ENCODE measurements at places on chromosomes 3 and 15.

DNA sequence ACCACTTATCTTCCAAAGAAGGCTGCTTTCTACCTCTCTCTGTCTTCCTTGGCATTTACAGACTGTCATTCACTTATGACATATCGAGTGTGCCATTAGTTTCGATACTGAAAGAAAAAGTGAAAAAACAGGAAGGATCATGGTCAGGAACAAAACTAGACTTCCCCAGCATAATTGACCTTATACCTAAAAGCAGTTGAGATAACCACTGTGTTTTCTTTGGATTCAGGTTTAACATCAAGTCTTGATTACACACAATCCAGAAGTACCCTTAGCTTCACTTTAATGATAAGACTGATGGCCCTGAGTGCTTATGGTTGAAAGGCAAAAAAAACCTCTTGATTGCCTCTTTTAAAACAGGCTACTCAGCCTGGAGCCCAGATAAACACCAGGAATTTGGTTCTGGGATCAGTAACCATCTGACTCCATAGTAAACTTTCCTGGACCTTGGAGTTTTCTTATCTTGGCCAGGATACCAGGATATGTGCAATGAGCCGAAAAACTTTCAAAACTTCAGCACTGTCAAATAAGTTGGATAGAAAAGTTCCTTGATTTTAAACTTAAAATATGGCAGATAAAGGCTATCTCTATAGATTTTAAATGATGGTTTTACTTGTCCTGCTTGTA lies 5.0 kb upstream of the UACA start:
- DNase-seq, result no peak

DNA sequence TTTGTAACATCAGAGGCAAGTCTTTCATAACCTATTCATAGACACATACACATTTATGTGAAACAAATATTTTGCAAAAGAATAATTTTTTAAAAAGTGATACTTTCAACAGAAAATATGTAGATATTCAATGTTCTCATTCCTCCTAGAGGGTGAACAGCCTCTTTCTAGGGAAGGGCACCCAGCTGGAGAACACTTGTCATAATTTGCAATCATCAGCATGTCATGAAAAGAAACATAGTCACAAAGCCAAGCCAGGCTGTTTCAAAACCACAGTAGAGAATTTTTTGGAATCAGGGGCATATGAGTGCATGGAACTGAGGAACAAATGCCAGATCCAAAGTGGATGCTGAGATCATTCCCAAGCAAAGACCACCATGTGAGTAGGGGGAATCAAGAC lies 406.9 kb upstream of the ADAMTS9 start:
- no peak for DNase-seq

DNA sequence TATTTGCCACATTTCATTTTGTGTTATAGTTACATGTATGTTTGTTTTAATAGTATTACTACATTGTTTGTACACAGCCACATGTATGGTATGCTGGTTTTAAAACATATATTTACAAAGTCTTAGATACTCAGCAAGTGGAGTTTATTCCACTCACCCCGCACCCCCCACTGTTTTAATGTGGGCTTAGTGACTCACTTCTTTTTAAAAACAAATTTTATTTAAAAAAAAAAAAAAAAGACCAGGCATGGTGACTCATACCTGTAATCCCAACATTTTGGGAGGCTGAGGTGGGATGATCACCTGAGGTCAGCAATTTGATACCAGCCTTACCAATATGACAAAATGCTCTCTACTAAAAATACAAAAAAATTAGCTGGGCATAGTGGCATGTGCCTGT lies 26.9 kb upstream of the TJP1 start:
- DNase-seq, result no peak

DNA sequence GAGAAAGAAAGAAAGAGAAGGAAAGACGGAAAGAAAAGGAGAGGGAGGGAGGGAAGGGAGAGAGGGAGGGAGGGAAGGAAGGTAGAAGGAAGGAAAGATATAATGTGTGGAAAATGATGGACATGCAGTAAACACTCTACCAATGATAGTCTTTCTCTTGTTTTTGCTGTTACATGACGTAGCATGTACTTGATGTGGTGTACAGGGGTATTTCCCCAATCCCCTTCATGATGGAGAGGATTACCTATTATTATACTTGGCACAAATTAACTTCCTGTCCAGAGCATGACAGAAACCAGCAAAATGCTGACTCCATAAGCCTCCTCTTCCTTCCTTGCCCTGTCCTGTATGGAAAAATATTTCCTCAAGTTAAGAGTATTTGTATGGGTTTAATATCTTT lies 124.4 kb downstream of the B3GALNT1 start:
- no peak for DNase-seq

DNA sequence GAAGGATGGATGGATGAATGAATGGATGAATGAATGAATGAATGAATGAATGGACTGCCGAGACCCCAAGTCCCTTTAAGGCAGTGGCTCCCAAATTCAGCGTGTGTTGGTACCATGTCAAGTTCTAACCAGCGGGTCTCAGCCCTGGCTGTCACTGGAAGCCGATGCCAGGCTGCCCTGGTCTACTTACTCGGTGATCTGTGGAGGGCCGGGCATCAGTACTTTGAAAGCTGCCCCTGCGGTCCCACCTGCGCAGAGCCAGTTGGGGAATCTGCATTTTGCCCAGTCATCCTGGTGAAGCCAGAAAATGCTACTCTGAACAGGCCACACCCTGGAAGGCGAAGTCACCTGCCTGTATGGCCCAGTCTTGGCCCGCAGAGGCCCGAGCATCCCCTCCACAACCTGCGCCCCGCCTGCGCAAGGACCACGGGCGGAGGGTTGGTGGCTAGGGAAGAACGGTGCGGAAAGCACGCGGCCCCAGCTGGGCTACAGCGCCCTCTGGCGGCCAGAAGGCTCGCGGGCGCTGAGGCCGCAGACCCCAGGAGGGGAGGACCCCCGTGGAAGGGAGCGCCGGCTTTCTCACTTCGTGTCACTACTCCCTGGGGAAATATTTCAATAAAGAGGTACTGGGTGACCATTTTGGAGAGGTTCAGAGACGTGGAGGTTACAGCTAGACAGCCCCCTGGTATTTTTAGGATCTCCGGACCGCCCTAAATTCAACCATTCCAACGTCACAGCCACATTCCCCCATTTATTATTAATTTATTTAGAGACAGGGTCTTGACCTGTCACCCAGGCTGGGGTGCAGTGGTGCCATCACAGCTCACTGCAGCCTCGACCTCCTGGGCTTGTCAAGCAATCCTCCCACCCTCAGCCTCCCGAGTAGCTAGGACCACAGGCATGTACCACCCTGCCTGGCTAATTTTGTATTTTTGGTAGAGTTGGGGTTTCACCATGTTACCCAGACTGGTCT lies 34.9 kb downstream of the PRKCD start:
- DNase-seq, result peak; percentile 59

All from erythroblast (primary cell).